ENCODE measurements at places on chromosomes 7 and 10.

DNA sequence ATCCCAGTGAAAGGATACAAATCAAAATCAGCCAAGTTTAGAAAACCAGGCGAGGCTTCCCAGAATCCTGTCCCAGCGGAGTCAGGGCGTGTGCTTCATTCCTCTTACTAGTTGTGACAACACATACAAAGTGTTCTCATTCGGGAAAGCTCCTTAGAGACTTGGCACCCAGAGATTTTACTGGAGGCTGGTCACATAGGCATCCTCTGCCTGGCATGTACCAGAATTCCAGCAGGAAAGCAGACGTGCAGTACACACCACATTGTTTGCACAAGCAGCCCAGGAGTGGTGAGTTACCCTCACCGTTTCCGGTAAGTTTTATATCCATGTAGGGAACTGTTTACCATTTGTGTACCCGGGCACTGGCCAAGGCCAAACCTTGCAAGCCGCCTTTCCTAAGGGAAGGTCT, 34.9 kb downstream of the MMRN2 start:
- DNase-seq, result no peak

DNA sequence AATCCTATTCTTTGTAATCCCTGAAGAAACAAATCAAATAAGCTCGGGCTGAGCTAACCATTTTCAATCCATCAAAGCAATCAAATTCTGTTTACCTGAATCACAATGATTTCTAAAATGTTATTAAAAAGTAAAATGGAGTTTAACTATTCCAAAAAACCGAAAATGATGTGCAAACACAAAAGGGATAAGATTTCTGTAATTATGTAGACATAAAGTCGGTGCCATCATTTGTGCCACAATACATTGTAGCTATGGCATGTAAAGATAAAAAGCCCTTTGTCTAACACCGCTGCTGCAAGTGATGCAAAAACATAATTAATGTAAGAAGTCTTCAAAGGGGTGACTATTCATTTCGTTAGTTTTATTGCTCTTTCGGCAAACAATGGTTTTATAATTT, 125.1 kb upstream of the FAM204A start:
- no peak for DNase-seq

- DNase-seq, result no peak
Observed at GRCh38 chr10:93058139-93058538, 2.5 kb upstream of the CYP26C1 start.

GRCh38 chr7:18995270-18995671, 122.2 kb downstream of the TWIST1 start:
- DNase-seq, result no peak

DNA sequence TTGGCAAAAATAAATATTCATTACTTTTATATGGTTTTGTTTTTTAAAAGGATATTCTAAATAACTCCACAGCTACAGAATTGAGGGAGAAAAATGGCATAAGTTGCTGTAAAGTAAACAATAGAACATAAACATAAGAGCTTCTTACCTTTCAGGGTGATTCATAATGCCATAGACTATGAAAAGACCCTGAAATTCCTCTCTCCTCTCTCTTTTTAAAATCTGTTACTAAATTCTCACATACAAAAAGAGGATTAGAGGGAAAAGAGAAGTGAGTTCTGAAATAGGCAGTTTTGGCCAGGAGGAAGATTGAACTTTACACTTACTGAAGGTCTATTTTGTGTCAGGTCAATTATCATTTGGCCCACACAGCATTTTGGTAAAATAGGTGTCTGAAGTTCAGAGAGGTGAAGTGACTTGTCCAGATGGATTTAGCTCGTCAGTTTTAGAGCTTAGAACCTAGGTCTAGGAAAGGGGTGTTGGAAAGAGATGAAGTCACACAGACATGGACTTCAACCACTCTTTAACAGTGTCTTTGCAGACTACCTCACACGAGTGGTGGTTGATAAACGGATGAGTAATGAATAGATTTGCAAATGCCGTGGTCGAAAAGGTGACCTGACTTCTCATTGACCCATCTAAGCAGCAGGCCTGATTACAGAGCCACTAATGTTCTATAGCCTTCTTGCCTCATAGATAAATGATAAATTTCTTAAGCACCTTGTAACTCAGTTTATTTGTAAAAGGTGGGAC, 190.6 kb upstream of the CCDC6 start:
- no peak for DNase-seq

GRCh38 chr10:11326241-11326640, 285.2 kb downstream of the USP6NL start:
- no peak for DNase-seq

- DNase-seq, result no peak
Observed at GRCh38 chr10:71314694-71315225, 4.3 kb upstream of the SLC29A3 start.

GRCh38 chr7:84043661-84044191, 150.9 kb downstream of the SEMA3A start:
- DNase-seq, result no peak

DNA sequence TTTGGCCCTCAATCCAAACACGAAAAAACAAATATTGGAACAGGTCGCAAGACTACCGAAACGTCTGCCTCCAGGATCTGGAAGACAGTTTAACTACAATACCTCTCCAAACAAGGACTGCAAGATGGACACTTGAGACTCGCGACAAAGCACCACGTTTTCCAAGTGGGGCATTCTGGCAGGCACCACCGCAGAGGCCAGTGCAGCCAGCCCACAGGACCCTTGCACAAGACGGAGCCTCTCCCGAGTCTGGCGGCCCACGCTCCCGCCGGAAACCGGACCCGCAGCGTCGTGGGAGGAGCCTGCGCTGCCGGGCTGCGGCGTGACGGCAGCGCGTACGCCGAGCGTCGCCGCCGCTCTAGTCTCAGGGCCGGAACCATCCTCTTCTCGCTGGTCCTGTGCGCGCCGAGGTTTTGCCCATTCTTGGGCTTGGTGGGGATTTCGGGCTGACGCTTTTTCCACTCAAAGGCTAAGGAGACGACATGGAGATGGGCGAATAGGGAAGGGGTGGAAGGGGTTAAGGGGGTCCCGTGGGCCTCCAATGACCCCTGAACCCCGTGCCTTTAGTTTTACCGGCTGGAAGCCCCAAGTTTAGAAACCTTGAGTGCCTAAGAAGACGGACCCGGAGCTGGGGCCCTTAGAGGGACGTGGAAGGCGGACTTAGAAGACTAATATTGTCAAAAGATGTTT, at the start of gene ORC5:
Gene ORC5, minus strand, starts transcription at position 283 of the 690 bp plus-strand sequence. Its CDS starts 109 bp downstream, at position 174.
- peak; percentile 90 for DNase-seq
